ENCODE measurements at places on chromosomes 5 and 9.

DNA sequence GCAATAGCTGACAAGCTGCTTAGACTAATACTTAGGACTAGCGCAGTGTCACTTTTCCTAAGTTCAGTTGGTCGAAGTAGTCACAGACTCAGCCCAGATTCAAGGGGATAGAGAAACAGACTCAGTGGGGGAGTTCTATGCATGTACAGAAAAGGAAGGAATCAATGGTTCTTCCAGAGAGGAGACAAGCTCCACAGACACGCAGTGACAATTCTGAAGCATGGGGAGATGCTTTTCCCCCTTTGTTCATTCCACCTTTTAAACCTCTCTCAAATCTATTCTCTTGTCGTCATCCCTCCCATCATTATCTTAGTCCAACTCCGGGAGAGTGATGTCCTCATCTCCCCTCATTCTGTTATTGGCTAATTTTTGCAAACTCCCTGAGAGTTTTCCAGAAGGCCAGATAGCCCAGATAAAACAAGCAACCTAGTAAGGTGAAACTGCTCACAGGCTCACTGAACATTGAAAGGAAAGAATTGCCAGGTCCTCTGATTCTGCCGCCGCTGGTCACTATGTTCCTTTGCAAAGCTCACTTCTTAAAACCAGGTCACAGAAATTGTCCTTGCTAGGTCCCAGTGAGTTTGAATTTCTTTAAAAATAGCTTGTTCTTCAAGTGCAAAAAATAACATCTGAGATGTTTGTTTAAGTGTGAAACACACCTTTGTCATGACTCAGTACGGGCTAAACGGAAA is 13.4 kb upstream of the STRBP start:
- no peak for DNase-seq

DNA sequence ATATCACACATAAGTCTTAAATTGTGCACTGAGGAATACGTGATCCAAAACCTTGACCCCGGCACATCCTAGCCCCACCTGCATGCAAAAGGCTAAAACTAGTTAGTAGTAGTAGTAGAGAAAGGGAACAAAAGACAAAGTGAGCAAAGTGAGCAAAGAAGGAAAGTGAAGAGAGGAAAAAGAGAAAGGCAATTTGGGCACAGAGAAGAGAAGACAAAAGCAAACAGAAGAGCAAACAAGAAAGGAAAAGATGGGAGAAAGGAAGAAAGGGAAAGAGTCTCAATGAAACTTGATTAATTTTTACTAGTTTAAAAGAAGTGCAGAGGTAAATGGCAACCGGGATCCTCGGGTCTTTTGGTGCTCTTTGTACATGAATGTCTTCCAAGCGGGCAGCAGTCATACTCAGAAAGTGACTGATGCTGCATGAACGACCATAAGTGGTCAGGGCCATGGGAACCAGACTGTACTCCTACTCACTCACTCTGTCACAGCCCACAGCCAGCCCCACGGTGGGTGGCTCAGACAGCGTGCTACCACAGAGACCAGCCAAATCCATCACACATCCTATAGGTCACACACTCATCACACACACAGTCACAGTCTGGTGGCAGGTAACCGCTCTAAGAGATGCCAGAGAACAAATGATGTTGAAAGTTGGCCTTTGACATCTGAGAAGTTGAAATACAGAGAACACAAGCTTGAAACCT is 203.9 kb downstream of the FBN2 start:
- no peak for DNase-seq

DNA sequence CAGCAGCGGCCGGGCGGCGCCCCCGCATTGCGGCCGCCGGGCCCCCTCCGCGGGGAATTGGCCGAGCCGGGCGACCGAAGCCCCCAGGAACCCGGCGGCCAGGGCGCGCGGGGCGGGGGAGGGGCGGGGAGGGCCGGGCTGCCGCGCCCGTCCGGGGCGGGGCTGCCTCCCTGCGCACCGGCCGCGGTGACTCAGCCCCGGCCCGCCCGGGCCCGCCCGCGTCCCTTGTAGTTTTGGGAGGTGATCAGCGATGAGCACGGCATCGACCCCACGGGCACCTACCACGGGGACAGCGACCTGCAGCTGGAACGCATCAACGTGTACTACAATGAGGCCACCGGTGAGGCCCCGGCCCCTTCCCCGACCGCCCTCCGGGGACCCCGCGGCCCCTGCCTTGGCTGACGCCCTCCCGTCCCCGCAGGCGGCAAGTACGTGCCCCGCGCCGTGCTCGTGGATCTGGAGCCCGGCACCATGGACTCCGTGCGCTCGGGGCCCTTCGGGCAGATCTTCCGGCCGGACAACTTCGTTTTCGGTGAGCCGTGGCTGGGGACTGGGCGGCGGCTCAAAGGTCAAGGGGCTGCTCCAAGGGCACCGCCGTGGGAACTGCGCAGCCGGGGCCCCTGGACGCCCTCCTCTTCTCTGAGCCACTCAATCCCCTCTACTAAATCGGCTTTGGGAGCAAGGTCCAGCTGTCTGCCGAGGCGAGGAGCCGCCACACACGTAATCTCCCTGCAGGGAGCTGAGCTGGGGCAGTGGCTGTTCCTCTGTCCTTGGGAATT is 592 bp downstream of the TUBB4B start:
- peak; percentile 42 for DNase-seq

DNA sequence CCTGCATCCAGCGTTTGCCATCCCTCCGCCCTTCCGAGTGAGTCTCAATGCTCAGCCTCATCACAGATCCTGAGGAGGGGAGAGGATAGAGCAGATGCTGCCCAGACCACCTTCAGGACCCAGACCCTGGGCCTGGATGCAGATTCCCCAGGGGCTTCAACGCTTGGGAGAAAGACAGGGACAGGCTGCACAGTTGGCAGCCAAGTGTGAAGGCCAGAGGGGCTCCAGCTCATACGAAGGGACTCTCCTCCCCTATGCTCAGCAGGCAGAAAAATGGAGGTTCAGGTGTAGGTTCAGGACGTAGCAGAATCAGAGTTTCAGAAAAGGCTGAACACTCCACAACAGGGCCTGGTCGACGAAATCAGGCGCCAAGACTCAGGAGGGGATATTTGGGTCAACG is 378.5 kb upstream of the IRX1 start:
- no peak for DNase-seq

- DNase-seq: no peak
Observed at GRCh38 chr9:135346438-135347050, 133.0 kb upstream of the PPP1R26 start.

GRCh38 chr5:543351-543750 is 19.1 kb upstream of the SLC9A3 start:
- DNase-seq: no peak

DNA sequence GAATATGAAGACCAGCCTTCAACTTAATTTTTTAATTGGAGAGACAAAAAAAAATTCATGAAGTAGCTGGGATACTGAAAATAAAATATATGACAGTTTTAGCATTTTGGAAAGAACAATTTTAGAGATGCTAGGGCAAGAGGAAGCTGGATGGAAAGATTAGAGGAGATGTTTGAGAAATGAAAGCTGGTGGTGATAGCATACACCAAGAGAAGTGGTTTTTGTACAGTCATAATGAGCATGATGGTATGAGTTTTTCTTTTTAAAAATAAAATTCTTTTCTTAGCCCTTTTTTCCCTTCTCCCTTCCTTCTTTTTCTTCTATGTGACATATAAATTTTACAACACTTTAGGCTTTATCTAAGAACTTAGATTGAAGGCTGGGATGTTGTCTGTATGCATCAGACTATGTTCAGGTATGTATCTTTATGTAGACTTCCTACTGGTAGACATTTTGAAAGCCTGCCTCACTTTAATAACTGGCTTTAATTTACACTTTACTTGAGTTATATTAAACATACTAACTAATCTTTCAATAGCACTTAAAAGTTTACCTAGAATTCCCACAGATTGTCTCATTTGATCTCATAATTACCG is 522.5 kb downstream of the TLE4 start:
- DNase-seq: no peak

DNA sequence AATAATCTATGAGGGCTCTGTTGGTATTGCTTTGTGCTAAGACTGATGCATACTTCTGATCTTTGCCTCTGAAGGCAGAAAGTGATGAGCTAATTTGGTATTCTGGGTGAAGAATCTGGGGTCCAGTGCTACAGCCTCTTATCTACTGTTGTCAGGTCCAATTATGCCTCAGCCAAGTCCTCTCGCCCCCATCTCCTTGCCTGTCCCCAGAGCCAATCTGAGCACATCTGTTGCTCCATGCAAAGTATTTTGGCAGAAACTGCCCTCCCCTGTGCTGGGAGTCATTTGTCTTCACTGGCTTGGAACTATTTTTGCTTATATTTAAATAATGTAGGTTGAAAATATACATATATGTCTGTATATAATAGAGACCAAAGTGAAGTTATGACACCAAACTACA is 23.4 kb downstream of the LSM11 start:
- DNase-seq: no peak

GRCh38 chr9:86486891-86487837 is 133.0 kb upstream of the TUT7 start:
- DNase-seq: peak; percentile 85

- no peak for DNase-seq
Observed at GRCh38 chr5:119079318-119079921, 8.5 kb downstream of the DMXL1 start.

DNA sequence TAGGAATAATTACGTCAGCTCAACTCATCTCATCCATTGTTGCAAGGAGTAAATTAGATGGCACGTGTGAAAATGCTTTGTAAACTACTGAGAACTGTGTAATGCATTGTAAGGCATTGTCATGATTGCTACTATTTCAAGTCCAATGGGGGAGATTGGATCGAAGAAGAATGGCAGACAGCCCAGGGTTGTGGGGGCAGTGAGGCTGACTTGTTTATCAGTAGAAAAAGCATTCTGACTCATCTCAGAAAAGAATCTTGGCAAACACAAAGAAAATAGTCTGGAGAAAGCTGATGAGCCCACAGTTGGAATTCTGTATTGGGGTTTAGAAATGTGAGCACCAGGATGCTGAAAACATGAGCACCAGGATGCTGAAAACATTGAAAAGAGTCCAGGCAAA is 28.0 kb upstream of the DAP start:
- DNase-seq: peak; percentile 92

- no peak for DNase-seq
Observed at GRCh38 chr5:76861612-76862011, 11.8 kb downstream of the S100Z start.

DNA sequence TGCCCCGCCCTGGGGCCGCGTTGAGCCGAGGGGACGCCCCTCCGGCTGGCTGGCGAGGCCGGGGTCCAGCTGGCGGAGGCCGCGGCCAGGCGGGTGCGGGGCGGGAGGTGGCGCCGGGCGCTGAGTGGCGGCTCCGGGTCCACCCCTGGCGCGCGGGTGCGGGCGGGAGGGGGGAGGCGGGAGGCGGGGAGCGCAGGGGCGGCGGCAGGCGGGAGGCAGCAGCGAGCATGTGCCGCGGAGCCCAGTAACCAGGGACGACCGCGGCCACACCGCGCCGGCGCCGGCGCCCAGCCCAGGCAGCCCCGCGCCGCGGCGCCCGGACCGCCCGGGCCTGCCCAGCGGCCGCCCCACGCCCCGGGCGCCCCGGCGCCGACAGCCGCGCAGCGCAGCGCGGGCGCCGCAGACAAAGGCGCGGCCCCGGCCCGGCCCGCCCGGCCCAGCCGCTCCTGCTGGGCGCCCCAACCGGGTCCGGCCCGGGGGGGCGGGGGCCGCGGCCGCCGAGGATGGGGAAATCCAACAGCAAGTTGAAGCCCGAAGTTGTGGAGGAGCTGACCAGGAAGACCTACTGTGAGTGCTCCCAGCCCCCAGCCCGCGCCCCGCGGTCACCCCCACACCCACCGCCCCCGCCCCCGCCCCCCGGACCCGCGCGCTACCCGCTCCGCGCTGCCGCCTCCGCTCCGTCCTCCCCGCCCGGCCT is at the start of gene NCS1:
TSS of gene NCS1 (plus strand) at position 244 of the 697 bp plus-strand sequence. CDS start at position 504, 260 bp downstream.
- DNase-seq: peak; percentile 65

Data from AG10803 (cell line).